ENCODE measurements at places on chromosomes 3 and 15. TPM values are rescaled to one million over a fixed set of nuclear protein-coding genes. Genes with fewer than 3 reads are reported as not detected.

Gene EHHADH
- 6.8 TPM for total RNA-seq

Gene WDR72
- 0.59 TPM for total RNA-seq

Gene SEMA3F
- total RNA-seq = 21.3 TPM

Gene NANOGP8
- total RNA-seq = 0.64 TPM

Gene TNNC1
- total RNA-seq = 0.67 TPM

Gene CLRN1
- not detected for total RNA-seq

Gene SMCO1
- total RNA-seq = not detected

Gene DLEC1
- total RNA-seq = 0.62 TPM

Gene TMC3
- total RNA-seq = not detected

Gene THSD4
- 0.92 TPM for total RNA-seq

Gene FAM98B
- total RNA-seq = 24.6 TPM

Gene PRTG
- 165 TPM for total RNA-seq

DNA sequence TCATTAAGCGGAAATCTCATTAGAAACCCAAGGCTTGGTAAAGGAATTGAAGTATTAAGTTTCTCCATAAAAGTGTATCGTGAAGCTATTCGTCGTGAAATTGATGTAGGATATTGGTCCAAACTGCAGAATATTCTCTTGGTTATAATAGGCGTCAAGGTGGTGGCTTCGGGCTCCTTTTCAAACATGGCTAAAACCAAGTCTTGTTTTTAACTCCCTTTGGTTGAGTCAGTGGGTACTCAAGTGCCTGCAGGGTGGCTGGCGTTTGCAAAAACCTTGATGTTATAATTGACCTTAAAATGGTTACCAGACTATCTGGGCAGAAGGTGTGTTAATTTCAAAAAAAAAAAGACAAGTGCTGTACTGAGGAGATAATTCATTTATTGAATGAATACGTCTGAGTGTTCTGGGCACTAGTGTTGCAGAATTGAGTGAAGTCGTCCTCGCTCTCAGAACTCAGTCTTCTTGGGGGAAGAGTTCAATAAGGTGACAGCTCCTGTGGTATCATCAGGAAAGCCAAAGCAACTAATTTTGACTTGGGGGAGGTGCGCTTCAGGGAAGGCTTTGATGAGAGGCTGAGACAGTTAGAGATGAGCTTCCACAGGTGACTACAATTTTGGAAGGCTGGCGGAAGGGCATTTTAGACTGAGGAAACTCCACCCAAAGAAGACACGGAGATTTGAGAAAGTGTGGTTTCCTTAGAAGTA lies 1.5 kb downstream of the UBE2Q2 start:
- no peak for DNase-seq

DNA sequence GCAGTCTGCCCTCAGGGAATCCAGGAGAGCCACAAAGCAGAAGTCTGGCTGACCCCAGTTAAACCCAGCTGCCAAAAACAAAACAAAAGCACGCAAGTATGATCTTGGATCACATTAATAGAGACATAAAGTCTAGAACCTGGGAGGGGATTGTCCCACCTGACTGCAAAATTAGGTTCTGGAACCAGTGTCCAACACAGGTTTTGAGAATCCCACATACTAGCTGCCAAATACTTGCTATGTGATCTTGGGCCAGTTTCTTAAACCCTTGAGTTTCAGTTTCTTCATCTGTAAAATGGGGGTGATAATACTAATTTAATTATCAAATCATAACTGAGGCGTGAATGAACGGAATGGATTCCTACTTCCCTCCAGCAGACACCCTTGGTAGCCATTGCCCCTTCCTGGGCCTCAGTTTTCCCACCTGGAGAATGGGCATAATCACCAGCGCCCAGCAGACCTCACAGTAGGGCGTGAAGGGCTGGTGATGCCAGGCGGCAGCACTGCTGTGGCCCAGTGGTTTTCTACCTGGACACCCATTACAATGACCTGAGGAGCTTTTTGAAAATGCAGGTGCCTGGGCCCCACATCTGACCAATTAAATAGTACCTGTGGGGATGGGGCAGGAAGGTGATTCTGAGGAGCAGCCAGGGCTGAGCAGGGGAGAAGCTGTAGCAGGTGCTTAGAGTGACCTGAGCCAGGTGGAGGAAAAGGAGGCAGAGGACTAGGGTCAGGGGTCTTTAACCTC lies 32.2 kb downstream of the GRIP2 start:
- DNase-seq = no peak

DNA sequence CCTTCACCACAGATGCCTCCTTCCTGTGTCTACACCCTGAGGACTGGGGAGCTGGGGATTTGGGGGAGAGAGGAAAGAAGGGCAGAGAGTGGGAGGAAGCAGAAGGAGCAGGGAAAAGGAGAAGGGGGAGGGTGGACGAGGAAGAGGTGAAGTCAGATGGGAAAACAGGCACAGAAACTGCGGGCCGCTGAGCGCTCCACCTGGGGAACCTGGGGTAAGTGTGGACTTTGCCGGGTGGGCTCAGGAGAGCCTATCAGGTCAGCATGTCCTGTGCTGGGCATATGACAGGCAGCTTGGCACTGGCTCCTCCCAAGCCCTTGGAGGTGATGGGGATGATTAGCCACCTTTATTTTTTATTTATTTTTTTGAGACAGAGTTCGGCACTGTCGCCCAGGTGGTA lies 62.6 kb downstream of the CORO2B start:
- DNase-seq = no peak

- DNase-seq = no peak
These were observed 123.7 kb downstream of the RBPMS2 start for GRCh38 chr15:64651601-64652191.

DNA sequence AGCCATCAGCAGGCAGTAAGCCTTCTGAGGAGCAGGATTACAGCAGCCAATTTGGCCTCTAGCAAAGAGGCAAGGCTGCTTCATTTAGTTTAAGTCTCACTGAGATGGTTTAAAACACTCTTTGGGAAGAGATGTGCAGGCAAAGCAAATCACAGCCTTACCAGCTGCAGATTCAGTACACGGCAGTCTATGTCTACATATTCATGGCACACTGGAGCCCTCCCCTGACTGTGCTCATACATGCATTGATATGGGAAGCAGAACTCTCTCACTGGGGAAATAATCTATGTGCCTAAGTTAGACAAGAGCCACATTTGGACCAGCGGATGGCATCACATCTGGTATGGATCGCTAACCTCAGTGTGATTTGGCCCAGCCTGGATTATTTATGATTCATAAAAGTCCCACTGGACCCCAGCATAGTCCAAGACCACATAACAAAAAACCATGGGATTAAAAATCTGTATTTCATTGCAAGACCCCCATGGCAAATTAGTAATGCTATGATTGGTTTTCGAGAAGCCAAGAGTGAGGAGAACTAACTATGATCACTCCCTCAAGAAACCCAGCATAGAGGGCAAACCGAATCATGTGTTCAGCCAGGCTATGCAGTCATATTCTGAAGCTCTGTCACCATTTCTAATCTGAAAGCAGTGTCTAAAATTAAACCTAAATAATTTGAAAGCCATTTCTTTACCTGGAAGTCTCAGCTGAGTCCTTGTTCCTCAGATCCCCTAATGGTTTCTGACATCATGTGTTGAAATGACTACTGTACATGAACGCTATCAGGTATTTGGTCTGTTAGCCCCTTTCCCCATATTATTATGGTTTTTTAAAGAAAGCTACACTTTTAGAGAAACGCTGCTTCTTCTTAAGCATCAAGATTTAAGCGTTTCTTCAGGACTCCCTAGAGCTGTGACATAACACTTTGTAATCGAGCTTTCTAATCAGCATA lies 1.2 kb downstream of the PRICKLE2 start:
- DNase-seq = no peak

DNA sequence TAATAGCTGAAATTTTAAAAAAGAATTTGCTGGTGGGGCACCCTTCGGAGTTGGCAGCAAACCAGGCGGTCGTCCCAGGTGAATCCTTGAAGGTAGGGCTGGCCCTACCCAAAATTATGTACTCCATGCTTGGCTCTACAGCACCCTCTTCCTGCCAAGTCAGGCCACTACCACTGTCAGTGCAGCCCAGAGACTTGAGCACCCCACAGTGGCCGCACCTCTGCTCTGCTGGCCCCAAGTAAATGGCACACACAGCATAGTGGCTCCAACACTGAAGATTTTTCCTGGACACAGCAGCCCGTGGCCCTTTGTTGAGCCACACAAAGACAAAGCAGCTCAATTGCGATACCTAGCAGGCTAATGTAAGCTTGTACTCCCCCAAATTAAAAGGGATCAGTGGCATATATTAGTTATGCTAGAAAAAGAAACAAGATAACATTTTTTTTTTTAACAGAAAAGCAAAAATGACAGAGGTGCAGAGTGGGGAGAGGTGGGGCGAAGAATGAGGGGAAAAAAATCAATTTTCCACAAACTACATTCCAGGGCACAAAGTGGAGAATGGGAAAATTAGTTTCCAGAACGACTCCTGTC lies 250.5 kb downstream of the UACA start:
- peak; percentile 38 for DNase-seq

DNA sequence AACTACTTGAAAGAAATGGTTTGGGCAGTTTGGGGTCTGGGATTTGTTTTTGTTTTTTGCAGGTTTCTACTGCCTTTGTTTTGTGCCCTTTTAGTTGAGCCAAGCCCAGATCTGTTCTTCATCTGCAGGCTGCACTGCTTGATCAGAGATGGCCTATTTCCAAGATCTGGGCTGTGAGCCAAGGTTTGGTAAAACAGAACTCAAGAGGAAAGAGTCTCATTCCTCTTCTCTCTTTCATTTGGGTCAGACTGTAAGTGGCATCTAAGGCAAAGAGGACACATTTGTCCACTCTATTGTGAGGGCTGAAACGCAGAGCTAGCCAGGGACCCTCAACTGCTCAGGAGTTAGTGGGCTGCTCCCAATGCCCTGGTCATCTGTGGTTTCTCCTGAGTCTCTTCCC lies 104.4 kb upstream of the UBE3A start:
- no peak for DNase-seq

DNA sequence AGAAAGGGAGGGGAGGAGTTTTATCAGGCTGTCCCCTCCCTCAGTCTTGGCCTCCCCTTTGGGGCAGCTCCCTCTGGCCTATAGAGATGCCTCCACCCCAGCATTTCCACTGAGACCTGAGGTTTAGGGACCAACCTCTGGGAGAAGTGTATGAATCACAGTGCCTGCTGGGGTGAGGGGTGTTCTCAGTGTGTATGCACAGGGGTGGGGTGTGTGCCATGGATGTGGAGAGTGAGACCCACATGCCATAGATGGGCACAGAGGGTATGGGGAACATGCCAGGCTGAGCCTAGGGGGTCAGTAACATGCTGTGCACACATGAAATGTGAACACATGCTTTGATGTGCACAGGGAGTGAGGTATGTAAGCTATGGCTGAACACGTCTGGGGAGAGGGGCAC lies 12.4 kb upstream of the ANKRD63 start:
- DNase-seq = no peak

- no peak for DNase-seq
These were observed 178.7 kb downstream of the STAC start for GRCh38 chr3:36558961-36559360.

DNA sequence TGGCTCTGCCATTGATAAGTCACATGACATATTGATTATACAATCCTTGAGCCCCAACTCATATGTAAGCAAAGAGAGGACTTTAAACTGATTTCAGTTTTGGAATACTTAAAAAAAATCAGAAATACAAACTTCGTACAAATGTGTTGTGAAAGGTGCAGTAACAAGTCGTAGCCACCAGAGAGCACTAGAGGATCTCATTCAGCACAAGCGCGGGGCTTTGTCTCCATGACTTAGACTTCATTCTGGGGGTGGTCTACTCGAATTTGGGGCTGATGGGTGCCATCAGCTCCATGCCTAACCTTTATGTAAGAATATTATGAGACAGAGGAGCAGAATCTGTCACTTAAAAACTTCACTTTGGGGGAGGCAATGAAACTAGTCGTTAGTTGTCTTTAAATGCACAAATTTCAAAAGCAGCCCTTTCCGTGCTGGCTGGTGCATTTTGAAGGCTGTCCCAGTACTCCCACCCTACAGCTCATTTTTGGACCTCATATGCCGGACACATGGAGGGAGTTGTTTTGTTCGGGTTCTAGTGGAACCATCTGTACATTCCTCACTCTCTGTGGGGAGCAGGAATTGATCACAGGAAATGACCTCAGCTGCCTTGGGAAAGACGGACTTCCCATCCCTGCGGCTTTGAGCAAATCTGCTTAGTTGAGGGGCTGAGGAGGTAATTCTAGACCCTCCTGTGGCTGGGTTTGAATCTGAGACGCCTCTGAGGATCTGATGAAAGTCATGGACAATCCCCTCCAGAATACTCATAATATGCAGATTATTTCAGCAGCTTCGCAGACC lies 27.5 kb upstream of the MASP1 start:
- DNase-seq = peak; percentile 48

DNA sequence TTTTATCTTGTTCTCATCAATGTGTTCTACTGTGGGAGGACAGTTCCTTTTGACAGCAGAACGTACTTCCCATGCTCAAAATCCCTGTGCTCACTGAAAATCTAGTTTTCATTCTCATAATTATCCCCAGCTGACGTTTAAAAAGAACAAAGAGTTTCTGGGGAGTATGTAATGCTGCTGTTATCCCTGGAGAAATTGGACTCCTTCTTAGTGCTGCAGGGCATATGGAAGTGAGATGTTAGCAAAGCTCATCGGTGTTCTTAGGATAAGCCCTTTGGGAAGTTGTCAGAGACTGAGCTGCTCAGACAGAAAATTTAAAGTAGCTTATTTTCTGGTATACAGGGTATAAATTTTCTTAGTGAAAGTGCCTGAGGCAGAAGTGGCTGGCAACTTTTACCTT lies 66.5 kb downstream of the CDAN1 start:
- no peak for DNase-seq

DNA sequence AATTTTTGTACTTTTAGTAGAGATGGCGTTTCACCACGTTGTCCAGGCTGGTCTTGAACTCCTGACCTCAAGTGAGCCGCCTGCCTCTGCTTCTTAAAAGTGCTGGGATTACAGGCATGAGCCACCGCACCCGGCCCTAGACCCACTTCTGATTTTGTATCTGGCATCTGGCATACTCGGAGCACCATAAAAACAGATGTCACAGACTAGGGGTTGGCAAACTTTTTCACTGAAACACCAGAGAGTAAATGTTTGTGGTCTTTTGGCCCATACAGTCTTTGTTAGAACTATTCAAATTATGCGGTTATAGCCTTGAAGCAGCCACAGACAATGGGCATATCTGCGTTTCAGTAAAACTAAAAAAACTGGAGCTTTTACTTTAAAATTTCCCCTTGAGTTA lies 110.7 kb downstream of the TJP1 start:
- DNase-seq = no peak

DNA sequence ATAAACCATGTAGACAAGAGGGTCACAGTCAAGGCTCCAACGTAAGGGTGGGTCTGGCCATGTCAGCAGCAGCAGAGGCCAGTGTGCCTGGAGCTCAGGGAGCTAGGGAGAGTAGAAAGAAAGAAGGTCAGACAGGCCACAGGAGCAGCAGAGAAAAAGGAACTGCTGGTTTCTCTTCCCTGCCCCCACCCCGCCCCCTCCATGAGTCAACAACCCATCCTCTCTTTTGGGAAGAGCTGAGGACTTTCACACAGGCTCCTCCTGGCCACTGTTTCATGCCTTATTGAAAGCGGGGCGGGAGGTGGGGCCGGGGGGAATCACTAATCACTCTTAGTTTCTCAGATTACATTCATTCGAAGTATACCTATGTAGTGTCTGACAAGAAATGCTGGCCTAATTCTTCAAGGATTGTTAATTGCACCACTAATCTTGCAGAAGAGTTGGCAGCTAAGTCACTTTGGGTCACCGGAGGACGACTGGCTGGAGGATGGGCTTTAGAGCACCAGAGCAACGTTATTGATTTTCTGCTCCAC lies 9.1 kb upstream of the SCG3 start:
- no peak for DNase-seq

GRCh38 chr3:47016086-47016933 lies 36.8 kb downstream of the NBEAL2 start:
- no peak for DNase-seq

GRCh38 chr3:177147790-177148189 lies 49.5 kb downstream of the TBL1XR1 start:
- DNase-seq = no peak

- no peak for DNase-seq
These were observed 350.7 kb downstream of the NSUN3 start for GRCh38 chr3:94413336-94414108.
